Kidney (tissue), 22 donors: ENCODE measurements at places on chromosomes 7 and 10.

GRCh38 chr7:131581241-131582051 is 25.0 kb upstream of the PODXL start:
- DNase-seq = peak; percentile 24

DNA sequence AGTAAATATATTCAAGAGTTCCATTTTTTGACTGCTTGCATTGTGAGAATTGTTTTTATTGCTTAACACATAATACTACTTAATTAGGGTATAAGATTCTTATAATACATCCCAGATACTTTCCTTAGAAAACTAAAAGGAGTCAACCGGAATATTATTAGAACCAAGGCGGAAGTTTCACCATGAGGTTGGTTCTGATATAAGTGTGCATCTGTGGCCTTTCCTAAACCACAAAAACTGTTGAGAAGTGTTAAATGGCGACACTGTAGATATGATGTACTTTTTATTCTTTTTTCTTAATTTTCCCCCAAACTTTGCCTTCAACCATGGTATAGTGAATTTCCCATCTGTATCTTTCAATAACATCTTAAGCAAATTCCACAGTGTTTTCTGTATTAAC is 32.3 kb upstream of the INHBA start:
- DNase-seq = no peak

DNA sequence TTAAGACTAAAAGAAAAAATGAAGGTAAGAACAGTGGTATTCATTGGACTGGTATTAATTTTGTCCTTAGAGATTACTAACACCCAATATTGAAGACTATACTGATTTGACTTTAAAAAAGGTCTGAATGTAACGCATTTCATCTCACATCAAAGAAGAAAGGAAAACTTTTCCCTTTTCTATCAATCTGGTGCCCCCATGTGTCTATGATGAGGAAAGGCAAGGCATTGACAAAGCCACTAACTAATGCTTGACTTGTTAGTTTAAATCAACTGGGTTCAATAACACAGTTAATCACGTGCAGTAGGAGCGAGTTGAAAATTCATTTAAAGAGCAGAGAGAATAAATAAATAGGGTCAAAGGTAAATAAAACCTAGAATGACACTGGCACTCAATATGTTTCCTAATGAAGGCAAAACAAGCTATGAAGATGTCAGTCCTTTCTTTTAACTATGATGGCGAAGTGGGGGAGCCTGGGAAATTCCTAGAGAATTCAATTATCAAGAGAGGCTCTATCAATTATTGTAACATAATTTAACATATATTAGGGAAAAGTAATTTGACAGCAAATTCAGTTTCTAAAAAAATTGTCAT is 180.9 kb downstream of the ANK3 start:
- peak; percentile 33 for DNase-seq

DNA sequence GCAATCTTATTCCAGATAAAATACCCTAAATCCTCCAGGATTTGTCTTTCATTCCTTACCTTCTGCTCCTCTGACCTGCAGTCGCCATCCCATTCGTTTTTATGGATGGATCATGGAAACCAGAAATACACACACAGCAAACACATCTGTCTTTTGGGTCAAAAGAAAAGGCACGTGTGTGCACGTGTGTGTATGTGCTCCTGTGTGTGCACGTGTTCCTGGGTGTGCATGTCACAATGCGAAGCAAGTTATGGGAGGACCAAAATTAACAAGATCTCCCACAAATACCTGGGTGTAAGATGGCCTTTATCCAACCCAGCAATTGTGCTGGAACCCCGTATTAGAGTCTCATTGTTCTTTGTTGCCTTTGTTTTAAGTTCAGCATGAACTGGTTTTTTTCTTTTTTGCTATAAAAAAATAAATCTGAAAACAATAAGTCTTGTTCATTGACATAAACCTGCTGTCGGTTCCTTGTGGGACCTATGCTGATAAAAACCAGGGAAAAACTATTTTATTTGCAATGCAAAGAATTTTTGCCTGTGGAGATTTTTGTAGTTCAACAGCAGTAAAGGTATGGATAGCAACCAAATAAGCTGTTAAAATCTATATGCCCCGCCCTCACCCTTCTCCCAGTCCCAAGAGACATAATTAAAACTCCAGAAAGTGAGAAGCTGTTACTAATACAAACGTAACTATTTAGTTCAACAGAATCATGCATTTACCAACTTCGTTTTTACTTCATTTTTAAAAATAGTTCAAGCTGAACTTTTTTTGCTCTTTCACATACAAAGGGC is 229.6 kb downstream of the CREB5 start:
- no peak for DNase-seq

DNA sequence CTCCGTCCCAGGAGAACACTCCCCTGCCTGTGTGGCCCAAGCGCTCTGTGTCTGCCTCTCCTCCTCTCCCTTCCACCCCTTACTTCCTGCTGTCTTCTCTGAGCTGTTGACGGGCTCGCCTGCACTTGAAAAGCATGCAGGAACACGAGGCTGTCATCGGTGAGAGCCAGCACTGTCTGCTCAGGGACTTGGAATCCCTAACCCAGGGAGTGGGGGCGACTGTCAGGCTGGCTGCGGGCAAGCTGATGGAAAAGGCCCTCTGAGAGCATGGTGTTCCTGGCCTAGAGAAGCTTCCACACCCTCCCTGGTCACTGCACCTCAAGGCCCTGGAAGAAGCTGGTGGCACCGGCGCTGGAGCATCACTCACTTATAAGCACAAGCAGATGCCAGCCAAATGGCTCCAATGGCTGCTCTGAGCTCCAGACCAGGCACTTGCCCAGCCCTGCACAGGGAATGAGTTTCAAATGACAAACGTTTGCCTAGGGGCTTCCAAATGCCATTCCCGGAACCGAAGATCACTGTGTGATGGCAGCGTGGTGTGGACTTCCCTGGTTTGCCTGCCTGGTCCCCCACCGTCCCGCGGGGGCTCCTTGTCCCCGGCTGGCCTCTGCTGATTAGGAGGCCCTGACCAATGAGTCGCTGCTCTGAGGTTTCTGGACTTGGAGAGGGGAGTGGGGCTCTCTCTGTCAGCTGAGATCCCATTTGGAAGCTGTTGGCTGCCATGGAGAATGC is 56.7 kb upstream of the EBF3 start:
- DNase-seq = no peak

DNA sequence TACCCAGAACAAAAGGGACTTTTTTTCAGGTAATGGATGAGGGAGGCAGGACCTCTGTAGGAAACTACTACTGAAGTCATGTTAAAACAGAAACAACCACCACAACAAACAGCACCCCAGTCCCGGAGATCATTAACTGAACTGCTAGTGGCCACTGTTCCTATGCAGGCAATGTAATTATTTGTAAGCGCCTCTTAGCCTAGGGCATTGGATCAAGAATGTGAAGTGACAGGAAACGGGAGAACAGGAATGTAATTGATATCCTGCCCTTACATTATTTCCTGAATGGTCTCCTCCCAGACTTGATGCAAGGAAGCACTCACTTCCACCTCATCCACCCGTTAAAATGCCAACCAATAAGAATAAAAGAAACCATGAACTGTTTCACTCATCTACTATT is 16.7 kb upstream of the GAD2 start:
- DNase-seq = peak; percentile 44

GRCh38 chr10:34299105-34299611 is 515.9 kb downstream of the PARD3 start:
- DNase-seq = no peak

- DNase-seq = no peak
Measured at GRCh38 chr7:66840316-66840715, 80.7 kb upstream of the TMEM248 start.

DNA sequence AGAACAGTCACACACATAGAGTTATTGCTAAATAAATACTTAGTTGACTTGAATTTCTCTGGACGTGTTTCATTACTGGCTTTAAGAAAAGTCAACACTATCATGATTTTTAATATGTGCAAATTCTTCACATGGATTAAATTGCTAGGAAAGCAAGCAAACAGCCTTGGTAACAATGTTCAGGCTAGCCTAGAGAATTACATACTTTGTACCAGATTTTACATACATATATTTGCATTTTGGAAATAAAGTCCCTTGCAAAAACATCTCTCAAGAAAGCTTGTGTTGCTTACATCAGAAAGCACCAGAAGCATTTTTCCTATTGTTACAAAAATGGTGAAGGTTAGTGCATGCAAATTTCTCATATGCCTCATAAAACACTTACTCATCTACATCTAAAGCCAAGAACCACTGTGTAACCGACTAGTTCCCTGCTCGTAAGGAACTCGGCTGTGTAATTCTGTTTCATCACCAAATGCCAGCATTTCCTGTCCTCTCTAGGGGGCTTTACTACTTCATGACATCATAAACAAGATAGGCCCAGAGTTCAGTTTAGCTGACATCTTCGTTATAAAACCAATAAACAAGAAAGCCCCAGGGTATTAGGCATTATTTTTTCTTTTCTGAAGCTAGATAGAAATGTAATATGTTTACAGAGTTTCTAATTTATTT is 87.8 kb downstream of the CFAP58 start:
- peak; percentile 32 for DNase-seq

GRCh38 chr10:78755063-78755701 is 313.6 kb upstream of the ZMIZ1 start:
- DNase-seq = peak; percentile 73

- DNase-seq = no peak
Measured at GRCh38 chr10:47225219-47225927, 74.6 kb upstream of the GDF10 start.

- DNase-seq = no peak
Measured at GRCh38 chr10:121654021-121654545, 55.8 kb upstream of the FGFR2 start.

GRCh38 chr10:27646604-27647175 is 98.9 kb downstream of the MKX start:
- DNase-seq = no peak

- no peak for DNase-seq
Measured at GRCh38 chr7:50562136-50562535, 3.1 kb downstream of the DDC start.

DNA sequence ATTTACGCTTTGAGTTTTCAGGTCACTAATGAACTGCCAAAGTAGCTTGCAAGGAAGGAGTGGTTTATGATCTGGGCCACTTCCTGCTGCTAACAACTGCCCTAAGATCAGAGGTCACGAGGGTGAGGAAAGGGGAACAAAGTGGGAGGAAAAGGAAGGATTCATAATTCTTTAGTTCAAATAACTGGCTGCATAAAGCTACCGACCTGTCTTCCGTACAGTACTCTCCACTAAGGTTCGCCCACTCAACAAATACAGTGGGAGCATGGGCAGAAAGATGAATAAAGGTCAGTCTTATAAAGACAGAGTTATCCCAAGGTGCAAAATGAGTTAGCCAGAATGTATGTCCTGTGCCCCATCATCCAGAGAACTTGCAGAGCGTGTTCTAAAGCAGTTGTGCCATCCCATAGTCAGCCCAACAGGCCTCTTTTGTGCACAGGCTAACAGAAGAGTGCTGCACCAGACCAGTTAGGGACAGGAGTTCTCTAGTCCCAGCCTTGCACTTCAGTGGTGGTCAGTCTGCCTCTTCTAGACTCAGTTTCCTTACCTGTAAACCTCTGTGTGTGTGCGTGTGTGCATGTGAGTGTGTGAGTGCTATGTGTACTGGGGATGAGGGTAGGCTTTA is 65.9 kb downstream of the CREB3L2 start:
- no peak for DNase-seq

DNA sequence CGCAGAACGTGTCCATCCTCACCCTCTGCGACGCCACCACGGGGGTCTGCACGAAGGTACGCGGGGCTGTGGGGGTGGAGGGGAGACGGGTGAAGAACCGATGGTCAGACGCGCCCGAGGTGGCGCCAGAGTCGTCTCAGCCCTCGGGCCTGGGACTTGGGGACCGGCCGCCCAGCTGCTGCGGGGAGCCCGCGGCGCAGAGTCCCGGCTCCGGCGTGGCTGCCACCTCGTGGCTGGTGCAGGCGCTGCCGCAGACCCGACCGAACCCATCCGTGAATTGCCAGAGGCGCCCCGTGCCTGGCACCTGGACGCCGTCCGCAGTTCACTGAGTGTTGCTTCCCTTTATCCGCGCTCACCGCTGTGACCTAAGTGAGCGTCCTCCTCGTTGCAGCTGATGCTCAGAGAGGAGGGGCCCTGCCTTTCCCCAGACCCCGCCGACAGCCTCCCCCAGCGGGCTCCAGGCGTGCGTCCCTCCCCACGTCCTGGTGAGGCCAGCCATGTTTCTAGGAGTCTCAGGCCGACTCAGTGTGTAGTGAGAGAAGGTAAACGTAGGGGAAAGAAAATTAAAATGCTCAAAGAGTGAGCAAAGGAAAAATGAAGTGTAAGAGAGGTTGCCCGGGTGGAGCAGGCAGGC is 208.7 kb downstream of the PAXIP1 start:
- peak; percentile 44 for DNase-seq

- no peak for DNase-seq
Measured at GRCh38 chr10:72026278-72027111, 61.9 kb downstream of the SPOCK2 start.

DNA sequence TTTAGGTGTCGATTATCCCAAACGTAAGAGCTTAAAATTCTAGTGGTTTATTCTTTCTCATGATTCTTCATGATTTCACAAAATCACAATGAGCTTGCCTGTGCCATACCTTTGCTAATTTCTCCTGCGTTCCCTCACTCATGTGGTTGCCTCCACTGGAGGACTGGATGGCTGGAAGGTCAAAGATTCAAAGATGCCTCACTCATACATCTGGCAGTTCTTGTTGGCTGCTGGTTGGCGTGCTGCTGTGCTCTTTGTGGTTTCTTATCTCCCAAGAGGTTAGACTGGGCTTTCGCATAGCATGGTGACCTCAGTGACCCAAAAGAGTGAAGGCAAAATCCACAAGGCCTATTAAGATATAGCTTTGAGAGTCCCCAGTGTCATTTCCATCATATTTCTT is 877.6 kb upstream of the AUTS2 start:
- no peak for DNase-seq

GRCh38 chr7:45130910-45131309 is 19.4 kb upstream of the TBRG4 start:
- DNase-seq = no peak

DNA sequence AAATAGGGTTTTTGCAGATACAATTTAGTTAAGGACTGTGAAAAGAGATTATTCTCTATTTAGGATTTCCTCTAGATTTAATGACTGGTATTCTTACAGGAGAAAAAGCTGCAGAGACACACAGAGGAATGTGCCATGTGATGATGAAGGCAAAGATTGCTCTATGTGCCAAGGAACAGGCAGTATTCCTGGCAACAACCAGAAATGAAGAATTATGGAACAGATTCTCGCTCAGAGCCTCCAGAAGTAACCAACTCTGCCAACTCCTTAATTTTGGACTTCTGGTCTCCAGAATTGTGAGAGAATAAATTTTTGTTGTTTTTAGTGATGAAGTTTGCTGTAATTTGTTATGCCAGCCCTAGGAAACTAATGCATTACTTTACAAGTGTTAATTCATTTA is 307.6 kb upstream of the SEMA3A start:
- DNase-seq = no peak

- DNase-seq = peak; percentile 67
Measured at GRCh38 chr7:25093268-25093826, 31.7 kb downstream of the CYCS start.

DNA sequence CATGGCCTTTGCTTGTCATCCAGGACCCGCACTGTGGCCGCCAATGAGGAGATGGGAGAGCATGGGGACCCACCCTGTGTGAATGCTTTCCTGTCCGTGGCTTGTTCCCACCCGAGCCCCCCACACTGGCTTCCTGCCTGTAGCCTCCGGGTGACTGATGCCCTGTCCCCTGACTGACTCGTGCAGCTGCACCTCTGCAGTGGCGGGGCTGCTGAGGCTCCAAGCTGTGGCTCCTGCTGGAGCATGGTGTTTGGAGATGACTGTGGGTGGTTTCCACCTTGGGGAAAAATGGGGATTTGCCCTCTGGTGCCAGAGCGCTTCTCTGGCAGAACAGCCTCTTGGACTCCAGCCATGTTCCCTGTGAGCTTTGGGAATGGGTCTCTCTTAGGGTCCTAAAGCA is 2.1 kb downstream of the CAMK1D start:
- DNase-seq = peak; percentile 71

GRCh38 chr10:119365773-119366599 is 158.6 kb downstream of the GRK5 start:
- DNase-seq = no peak
